ENCODE measurements at places on chromosomes 2 and 18.

GRCh38 chr18:46320928-46321711 is 216.9 kb downstream of the HAUS1 start:
- DNase-seq: no peak

DNA sequence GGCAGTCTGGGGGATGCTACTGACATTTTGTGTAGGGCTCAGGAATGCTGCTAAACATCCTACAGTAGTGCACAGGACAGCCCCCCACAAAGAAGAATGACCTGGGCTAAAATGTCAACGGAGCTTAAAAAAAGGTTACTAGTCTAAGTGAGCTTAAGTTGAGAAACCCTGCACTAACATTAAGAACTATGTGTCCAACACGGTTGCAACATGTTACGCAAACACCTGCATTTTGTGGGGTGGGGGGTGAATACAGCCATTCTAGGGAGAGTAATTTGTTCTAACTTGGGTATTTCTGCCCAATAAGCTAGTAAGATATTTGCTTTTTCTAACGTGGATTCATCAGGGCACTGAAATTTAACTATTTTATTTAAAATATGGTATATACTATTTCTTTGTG is 57.9 kb downstream of the SLC8A1 start:
- no peak for DNase-seq

- no peak for DNase-seq
Observed at GRCh38 chr2:9269695-9270360, 63.2 kb downstream of the ASAP2 start.

- DNase-seq: no peak
Observed at GRCh38 chr2:224159345-224159928, 120.4 kb upstream of the SERPINE2 start.

GRCh38 chr18:63664571-63664970 is 2.9 kb upstream of the SERPINB3 start:
- DNase-seq: no peak

GRCh38 chr2:240593703-240594451 is 7.3 kb downstream of the CAPN10 start:
- DNase-seq: no peak

DNA sequence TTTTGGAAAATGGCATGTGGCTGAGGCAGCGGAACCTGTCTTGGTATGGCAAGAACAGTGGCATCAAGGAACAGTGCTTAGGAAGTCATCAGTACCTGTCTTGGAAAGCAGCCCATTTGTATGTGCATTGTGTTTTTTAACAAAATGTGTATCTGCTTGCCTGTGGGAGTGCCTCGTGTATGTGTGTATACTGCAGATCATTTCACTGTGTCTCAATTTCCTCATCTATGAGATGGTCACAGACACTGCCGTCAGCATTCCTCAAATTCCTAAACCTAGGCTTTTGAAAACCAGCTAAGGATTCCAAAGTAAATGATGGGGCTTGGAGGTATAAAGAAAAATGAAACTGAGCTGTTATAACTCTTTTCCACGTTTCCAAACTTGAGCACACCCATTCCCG is 441.3 kb downstream of the RND3 start:
- DNase-seq: no peak

DNA sequence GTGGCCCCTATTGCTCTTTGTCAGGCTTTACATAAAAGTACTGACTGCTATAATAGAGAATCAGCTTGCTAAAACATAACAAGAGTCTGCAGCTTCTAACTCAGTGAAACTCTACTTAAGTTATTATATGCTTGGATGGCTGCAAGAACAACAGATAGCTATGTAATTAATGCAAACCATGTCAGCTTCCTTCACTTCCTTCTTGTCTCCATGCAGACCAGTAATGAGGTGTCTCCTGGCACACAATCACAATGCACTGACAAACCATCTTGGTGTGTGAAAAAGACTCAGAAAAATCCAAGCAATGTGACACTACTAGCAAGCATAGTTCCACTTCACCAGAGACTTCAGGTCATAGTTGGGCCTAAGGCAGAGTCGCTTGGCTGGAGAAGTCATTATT is 2068.9 kb upstream of the PIK3C3 start:
- no peak for DNase-seq

DNA sequence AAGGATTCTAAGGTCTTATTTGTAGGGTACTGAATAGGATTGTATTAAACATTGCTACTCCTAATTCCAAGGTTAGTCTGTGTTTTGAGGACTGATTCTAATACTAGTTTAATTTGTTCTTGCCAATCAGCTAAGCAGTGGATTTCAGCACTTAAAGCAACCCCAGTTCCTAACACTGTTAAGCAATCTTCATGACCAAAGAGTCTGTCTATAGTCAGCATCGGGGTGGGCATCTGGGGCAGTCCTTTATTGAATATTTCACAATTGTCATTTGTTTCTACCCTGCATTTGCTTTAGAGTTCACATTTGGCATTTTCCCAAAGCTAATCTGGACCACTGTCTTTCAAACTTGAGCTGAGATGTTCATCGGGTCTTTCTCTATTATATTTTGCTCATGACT is 248.0 kb upstream of the TANK start:
- no peak for DNase-seq
